Tibial artery (tissue), 4 donors: ENCODE measurements at places on chromosomes 12 and 14.

DNA sequence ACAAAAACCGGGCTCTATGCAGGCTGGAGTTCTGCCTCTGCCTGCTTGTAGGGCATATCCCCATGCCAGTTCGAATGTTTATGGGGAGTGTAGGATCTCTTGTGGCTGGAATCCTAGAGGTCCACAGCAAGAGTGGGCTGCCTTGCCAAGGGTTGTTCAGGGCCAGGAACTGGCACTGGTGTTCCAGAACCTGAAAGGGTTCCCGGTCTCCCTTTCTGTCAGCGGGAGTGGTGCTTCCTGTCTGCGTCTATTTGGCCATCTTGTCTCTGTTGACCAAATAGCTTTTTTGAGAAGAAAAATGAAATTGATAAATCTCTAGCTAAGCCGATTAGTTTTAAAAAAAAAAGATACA lies 17.8 kb downstream of the OLR1 start:
- DNase-seq: no peak

- DNase-seq: peak; percentile 97
Observed at GRCh38 chr14:74548881-74549280, 55.3 kb downstream of the ISCA2 start.

DNA sequence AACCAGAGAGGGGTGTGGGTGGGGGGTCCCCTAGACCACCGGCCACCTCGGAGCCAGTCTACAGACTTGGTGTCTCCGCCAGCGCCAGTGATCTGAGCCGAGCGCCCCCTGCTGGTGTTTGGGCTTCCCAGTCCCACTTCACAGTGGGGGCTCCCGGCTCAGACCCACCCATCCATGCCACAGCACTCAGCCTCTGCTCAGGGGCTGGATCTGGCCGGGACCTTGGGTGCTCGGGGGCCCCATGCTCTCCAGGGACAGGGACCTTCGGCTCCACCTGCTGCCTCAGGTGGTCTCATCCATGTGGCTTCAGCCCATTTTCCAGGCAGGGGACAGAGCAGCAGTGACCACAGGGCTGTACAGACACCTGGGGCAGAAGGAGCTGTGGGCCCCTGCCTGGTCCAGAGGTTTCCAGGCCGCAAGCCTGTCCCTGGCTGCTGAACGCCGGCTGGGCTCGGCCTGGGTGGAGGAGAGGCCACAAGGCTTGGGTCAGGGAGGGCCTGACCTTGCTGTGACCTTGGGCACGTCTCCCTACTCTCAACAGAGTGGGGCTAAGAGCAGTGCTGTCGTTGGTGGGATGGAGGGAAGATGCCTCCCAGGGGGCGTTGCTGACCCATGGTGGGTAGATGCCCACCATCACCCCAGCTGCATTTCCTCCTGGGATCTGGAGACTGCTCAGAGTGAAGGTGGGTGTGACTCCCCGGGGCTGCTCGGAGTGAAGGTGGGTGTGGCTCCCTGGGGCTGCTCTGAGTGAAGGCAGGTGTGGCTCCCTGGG lies 86.3 kb downstream of the KIF26A start:
- DNase-seq: no peak

GRCh38 chr14:76829650-76830421 lies 3.6 kb downstream of the LRRC74A start:
- no peak for DNase-seq

DNA sequence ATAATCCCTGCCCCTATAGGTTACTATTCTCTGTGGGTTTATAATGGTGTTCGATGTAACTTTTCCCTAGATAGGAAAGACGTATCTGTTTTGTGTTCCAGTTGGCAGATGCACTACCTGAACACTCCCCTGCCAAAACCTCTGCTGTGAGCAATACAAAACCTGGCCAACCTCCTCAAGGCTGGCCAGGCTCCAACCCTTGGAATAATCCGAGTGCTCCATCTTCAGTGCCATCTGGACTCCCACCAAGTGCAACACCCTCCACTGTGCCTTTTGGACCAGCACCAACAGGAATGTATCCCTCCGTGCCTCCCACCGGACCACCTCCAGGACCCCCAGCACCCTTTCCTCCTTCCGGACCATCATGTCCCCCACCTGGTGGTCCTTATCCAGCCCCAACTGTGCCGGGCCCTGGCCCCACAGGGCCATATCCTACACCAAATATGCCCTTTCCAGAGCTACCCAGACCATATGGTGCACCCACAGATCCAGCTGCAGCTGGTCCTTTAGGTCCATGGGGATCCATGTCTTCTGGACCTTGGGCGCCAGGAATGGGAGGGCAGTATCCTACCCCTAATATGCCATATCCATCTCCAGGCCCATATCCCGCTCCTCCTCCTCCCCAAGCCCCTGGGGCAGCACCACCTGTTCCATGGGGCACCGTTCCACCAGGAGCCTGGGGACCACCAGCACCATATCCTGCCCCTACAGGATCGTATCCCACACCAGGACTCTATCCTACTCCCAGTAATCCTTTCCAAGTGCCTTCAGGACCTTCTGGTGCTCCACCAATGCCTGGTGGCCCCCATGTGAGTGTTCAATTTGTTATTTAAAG lies 11.3 kb downstream of the MAPK1IP1L start:
- DNase-seq: no peak

- no peak for DNase-seq
Observed at GRCh38 chr12:78149459-78149858, 318.8 kb downstream of the NAV3 start.

DNA sequence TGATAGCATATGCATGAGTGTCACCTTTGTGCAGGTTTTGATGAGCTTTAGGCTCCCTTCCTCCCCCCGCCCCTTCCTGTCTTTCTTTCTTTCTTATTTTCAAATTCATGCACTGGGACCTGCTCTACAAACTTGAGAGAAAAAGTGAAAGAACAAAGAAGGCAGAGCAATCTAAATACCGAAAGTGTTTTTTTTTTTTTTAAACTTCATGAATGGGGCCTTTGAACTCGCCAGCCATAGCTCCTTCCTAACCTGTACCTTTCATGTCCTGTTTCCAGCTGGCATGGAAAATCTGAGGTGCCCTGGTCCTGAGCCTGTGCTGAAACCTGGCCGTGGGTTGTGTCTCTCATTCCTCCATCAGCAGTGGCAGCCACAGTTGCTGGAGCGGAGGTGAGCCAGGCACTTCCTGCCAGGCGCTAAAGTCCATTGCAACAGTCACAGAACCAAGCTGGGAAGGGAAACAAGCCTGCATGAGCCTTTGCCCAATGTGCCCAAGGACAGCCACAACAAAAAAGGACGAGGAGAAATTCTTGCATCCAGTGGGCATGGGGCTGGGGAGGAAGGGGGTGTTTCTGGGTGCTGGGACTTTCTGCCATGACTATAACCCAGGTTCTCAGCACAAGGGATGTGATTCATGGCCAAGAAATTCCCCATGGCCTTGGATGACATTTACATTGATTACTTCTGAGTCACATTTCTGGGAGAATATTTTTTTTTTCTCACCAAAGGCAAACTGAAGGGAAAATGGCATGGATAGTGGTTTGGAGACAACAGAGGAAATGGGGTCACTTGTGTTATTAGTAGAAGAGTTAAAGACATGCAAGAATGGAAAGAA lies 102.7 kb downstream of the TMEM30B start:
- DNase-seq: peak; percentile 36

- DNase-seq: no peak
Observed at GRCh38 chr14:50714450-50715073, 46.5 kb upstream of the SAV1 start.

GRCh38 chr14:90330203-90331196 lies 1.2 kb downstream of the NRDE2 start:
- no peak for DNase-seq

DNA sequence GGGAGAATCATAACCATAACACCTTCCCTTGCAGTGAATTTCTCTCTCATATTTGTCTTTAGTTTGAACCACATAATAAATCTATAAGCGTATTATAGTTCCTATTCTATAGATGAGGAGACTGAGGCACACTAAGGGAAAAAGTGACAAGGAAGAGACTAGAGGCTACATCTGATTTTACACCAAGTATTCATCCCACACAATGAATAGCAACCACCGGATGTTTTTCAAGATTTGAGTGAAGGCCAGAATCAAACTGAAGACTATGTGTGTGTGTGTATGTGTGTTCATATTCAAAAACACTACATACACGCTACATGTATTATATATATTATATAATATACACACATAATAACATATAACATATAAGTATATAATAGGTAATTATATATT lies 4.7 kb downstream of the ASB2 start:
- no peak for DNase-seq

GRCh38 chr12:105502426-105502930 lies 172.0 kb downstream of the C12orf75 start:
- no peak for DNase-seq

DNA sequence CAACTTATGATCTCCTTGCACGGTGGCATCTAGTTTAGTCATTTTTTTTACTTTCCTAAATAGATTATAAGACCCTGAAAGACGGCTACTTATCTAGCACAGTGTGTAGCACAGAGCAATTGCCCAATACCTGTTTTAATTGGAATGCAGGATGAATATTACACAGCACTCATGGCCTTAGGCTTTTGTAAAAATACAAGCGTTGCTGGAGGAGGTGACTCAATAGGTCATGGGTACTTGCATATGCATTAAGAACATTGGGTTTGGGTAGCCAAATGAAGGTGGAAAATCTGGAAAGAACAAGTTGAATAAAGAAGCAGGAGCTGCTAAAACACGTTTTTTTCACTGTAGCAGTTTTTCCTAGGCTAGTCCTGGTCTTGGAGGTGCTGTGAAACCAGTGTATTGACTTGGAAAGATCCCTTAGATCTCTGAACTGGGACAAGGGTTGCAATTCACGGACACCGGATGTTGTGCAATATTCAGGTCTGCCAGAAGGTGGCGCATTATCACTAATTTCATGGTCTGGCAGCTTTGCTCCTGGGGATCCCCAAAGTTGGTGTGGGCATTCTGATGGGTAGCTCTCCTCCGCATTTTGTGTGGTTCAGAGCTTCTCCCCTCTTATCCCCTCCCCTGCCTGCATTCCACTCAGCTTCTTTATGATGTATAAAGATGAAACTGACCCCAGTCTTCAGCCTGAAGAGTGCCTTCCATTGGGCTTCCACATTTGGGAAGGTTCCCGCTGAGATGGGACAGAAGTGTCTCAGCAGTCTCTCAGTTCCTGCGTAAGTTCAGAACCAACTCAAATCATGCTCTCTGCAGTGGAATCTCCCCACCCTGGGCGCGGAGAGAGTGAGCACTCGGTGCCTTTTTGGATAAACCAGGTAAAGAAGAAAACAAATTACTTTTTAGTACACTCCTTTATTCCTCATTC lies 278.3 kb downstream of the NRXN3 start:
- DNase-seq: no peak

DNA sequence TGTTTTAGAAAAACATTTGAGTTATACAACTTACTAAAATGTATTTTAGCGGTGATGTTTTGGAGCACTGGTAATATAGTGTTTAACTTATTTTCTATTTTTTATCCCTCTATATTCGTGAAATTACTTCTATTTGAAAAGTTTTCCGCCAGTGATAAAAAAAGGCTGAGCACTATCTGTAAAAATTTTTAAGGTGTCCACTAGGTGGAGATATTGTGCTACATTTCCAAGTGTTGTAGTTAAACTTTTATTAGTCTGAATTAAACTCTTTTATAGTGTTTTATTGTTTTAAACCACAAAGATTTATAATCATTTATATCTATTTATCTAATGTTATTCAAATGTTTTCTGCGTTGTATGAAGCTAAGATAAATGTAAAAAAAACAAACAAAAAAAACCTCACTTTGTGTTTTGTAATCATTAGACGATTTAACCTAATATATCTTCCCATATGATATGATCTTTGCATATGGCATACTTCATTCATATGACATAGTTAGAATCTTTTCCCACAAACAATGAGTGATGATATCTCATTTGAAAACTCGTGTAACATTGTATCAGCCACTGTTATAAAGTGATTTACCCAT lies 11.8 kb downstream of the ALG10B start:
- no peak for DNase-seq

GRCh38 chr12:132275631-132276030 lies 53.8 kb downstream of the GALNT9 start:
- no peak for DNase-seq

GRCh38 chr14:101512376-101512695 lies 49.0 kb upstream of the DIO3 start:
- no peak for DNase-seq

GRCh38 chr12:54215989-54216796 lies 27.4 kb upstream of the SMUG1 start:
- no peak for DNase-seq

GRCh38 chr12:27818401-27818918 lies 38.4 kb upstream of the MANSC4 start:
- DNase-seq: no peak

GRCh38 chr12:46916796-46917419 lies 91.1 kb upstream of the SLC38A4 start:
- DNase-seq: no peak

- DNase-seq: peak; percentile 64
Observed at GRCh38 chr14:105617201-105617777, 90.9 kb downstream of the TMEM121 start.

DNA sequence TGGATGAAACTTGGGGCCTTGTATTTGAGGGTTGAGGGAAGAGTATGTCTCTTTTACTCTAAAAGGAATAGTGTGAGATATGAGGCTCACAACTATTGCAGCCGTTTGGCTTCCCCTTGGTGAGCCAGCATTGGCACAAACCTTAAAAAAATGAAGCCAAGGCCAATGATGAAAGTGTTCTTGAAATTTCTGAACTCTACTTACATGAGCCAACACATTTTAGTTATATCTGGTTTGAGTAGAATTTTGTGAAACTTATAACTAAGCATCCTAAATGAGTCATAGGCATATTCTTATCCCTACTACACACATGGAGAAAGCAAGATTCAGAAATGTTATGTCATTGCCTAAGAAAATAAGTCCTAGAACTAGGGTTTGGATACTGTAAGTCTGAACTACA lies 55.3 kb upstream of the ACSS3 start:
- no peak for DNase-seq

DNA sequence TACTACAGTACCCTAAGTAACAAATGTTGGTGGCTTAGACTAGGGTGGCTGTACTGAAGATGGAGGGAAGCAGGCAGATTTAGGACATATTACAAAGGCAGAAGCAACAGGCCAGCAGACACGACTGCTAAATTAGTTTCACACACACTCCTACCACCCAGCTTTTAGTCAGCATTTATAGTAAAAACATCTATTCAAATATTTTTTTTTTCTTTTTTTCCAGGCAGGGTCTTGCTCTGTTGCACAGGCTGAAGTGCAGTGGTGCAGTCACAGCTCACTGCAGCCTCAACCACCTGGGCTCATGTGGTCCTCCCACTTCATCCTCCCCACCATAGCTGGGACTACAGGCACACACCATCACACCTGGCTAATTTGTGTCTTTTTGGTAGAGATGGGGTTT lies 72.9 kb downstream of the CDK17 start:
- no peak for DNase-seq
